NCI-H446 (cell line): ENCODE measurements at places on chromosomes 6 and 20.

DNA sequence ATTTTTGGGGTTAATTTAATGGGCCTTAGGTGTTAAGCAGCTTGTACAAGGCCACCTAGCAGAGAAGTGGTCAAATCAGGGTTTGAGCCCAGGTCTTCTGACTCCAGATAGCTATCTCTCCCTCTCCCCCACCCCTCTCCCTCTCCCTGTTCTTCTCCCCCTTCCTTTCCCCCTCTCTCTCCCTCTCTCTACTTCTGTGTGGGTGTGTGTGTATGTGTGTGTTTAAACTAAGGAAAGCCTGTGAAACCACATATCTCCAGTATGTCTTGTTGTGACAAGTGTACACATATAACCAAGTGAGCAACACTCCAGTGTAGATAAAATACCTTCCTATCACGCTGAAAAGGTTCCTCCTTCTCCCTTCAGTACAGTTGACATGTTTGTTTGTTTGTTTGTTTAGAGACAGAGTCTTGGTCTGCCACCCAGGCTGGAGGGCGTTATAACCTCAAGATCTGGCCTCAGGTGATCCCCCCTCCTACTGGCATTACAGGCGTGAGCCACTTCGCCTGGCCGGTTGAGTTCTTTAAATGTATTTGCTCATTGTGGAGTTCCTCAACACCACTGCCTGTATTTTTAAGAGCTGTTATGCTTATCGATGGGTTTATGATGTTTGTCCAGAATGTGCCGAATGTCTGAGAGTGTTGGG is 140.4 kb downstream of the JARID2 start:
- DNase-seq = no peak

DNA sequence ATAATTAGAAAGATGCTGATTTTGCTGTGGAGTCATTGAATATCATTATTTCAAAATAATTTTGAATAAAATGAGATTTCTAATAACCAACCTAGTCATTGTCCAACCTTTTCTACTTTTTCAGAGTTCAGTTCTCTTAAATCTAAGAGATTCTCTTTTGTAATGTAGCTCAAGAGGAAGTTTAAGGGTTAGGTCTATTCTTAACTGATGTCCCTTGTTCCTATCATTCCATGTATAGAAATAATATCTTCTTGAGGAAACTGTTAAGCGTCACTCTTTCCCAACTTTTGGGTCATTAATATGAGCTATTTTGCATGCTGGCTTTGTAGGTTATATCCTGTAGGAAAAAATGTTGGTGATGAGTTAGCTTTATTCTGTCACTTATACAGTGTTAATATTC is 27.0 kb downstream of the RNF144B start:
- no peak for DNase-seq

GRCh38 chr6:21201187-21201586 is 392.4 kb upstream of the SOX4 start:
- no peak for DNase-seq

- DNase-seq = no peak
Measured at GRCh38 chr20:63955281-63955826, 862 bp downstream of the UCKL1 start.

DNA sequence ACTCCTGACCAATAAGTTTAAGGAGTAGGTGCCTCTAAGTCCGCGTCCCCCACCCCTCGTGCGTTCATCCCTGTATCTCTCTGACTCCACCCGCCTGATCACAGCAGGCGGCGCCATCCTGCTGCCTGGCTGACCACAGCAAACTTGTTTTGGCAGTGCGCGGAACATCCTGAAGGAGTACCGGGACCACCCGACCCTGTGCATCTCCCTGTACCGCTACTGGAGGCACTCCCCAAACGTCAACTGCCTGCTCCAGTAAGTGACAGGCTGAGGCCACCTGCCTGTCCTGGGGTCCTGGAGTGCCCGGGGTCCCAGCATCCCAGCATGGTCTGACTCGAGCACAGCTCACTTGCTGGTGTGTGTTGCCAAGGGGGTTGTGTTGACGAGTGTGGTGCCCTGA is 19.0 kb downstream of the PNLDC1 start:
- DNase-seq = no peak

- DNase-seq = no peak
Measured at GRCh38 chr20:25014816-25015215, 22.3 kb upstream of the APMAP start.

DNA sequence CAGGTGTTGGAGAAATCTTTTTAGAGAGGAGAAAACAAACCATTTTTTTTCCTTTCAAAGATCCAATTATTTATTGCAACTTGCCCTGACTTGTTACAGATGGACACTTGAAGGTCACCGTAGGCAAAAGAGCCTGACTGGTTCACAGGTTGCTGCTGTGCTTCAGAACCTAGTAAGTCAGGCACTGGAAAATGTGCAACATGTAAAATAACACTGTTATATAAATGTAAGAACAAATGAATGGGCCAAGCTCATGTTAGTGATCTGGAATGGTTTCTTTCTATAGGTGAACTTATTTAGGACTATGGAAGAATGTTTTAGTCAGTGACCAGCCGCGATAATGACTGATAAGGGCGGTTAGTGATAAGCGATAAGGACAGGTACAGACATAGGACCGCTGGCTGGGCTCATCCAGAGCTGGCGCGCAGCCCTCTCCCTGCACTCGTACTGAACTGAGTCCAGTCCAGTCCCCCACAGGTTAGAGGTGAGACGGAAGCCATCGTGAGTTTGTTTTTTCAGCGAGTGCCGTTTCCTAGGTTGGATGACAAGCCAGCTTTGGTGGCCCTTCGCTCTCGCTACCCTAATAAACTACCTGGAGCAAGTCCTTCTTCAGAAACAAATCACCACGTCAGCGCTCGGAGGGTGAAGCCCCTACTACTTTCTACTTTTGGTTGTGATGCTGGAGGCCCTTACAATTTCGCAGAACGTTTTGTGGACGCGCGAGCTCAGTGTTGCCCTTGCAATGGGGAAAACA is 94.4 kb upstream of the PRDM1 start:
- no peak for DNase-seq

GRCh38 chr6:106083618-106084017 is 2.5 kb upstream of the PRDM1 start:
- DNase-seq = no peak

- no peak for DNase-seq
Measured at GRCh38 chr20:44200371-44200770, 10.2 kb downstream of the OSER1 start.

DNA sequence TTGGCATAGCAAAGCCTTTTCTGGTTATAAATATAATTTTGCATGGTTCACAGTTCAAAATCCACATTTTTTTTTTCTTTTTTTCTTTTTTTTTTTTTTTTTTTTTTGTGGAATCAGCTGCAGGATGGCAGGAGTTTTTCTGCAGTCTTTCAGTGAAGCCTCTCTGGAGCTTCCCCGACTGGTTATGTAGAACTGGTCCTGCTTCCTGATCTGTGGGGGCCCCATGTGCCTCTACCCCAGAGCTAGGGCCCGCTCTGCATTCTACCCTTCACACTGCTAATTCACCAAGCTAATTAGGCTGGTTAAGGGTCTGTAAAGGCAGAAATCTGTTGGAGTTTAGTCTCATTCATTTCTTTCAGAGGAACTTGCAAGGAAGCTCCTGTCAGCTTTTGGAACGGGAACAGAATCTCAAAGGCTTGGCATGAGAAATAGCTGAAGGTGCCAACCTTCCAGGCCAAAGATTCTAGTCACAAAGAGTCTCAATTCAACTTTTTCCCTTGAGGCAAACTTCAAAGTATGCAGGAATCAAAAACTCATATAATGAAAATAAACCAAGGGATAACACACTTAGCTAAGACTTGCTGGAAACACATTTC is 45.5 kb downstream of the HMGN3 start:
- DNase-seq = peak; percentile 59

DNA sequence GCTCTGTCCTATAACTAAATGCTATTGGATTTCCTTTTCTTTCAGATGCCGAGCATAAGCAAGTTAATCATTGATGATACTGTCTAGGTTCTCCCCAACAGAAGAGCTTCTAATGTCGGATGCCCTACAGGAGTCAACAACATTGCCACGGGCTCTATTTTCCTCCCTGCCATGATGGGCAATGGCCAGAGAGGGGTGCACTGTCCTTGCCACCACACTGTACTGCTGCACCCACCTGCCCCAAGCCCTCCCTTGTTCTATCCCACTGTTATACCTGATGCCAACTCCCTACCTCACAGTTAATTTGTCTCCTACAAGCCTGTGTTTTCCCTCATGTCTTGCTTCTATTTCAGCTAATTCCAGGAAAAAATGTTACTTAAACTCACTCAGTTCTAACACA is 773.6 kb upstream of the CHD6 start:
- no peak for DNase-seq

- DNase-seq = no peak
Measured at GRCh38 chr6:6604015-6604414, 15.5 kb downstream of the LY86 start.

- DNase-seq = peak; percentile 70
Measured at GRCh38 chr6:28218312-28219248, 6.5 kb upstream of the ZSCAN9 start.

DNA sequence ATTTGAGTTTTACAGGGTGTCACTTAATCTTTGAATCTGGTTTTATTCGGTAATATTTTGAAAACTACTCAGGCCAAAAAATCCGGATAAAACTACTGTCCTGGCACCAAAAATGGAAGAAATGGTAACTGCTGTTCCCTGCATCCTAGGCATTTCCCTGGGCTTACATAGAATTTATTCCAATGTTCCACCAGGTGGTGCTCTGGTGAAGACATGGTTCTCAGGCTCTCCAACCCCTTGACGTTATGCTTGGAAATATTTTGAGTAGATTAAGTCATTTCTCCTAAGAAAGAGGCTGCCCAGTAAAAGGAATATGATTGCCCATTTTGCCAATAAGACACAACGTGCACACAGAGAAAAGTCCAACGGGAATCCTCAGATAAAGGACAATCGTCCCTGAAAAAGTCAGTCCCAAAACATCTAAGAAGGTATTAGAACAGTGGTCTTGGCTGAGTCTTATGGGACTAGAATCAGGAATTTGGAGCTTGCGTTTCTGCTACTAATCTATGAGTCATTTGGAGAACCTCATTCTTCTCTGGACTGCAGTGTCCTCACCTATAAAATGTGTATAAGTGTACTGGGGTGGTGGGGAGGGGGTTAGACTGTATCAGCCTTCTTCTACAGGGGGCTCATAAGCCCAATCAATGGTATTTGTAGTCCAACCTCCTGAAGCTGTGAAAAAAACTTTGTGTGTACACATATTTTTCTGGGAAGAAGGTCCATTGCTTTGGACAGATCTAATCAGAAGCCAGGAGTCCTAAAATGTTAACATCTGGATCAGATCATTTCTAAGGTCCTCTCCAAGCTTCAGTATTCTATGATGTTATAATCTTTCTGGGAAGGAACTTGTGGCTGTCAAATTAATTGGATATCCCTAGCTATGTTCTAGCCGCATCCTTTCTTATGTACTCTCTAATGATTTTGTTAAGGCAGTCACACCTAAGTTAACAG is 131.0 kb upstream of the BMP2 start:
- DNase-seq = peak; percentile 8

- DNase-seq = no peak
Measured at GRCh38 chr20:38872036-38872435, 54.2 kb upstream of the FAM83D start.

GRCh38 chr6:154070657-154071056 is 31.6 kb downstream of the OPRM1 start:
- no peak for DNase-seq

GRCh38 chr20:23296841-23297701 is 53.5 kb upstream of the NXT1 start:
- no peak for DNase-seq

DNA sequence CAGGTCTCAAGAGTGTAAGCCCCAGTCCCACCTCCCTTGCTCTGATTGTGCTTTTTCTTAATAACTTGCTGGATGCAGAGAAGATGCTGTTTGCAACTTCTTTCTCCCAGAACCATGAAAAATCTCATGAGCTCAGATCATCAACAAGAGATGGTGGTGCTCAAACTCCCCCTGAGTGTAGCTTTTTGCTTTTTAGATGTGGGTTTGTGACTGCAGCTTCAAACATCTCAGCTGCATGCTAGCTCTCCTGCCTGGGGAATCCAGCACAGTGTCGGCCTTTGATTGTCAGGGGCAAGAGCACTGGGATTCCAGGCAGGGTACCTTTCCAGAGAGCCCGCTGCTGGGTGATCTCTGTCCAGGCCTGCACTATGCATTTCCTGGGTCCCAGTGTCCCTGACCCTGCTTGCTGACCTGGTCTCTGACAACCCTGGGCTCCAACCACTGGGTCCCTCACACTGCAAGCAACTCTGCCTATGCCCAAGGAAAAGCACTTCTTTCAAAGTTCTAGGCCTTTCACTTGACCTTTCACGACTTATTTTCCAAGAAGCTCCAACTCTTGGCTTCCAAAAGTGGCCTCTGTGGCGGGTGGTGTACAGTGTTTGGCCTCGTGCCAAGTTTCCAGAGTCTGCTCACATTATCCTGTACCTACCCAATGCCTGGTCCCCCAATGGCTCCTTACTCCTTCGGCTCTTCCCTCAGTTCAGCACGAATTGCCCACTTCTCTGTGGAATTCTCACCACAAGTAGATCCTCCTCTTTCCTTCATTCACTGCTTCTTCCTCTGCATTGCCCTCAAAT is 69.7 kb upstream of the LY86 start:
- DNase-seq = no peak

DNA sequence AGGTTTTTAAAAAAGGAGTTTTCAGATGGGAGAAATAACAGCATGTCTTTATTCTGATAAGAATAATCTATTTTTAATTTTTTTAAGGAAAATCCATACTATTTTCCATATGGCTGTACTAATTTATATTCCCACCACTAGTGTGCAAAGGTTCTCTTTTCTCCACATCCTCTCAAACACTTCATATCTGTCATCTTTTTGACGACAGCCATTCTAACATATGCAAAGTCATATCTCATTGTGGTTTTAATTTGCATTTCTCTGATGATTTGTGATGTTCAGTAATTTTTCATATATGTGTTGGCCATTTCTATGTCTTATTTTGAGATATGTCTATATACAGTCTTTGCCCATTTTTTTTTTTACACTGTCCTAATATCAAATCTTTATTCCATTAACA is 280.6 kb upstream of the RUNX2 start:
- DNase-seq = no peak

GRCh38 chr20:47489448-47489872 is 12.2 kb upstream of the NCOA3 start:
- DNase-seq = no peak

- no peak for DNase-seq
Measured at GRCh38 chr6:72832271-72832670, 210.4 kb downstream of the KCNQ5 start.

GRCh38 chr20:6898928-6899327 is 131.4 kb downstream of the BMP2 start:
- no peak for DNase-seq

DNA sequence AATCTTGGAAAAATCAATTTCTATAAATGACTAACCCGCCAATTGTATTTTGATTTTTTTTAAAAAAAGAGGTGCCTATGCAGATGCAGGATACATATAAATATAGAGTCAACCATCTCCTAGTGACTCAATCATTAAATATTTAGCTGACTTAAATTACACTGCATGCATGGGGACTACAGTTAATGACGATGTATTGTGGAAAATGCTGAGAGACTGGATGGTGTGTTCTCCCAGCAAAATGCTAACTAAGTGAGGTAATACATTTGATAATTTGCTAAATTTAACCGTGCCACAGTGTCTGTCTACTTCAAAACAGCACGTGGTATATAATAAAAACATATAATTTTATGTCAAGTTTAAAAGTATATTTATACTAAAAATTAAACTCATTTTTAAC is 341.6 kb downstream of the PRKN start:
- no peak for DNase-seq
